Activated CD4-positive, alpha-beta T cell treated with anti-CD3 and anti-CD28 coated beads for 36 hours (primary cell): ENCODE measurements at places on chromosomes 4 and X.
A peak's percentile ranks its signal among the peaks of the same experiment; 100 is the strongest.

DNA sequence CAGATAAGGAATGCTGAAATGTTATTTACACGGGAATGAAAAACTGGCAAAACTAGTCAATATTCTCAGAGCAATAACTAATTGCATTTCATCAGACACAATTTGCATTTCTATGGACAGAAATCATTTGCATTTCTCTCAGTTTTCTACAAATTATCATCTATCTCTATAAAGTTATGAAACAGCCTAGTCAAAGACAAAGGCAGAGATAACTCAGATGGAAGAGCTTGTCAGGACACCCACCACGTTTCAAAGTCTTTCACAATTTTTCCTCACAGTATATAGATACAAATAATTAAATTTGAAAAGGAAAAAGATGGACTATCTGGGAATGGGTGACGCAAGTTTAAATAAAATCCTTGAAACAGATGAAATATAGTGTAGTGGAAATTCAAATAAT is 230.8 kb downstream of the GASK1B start:
- DNase-seq: no peak

- DNase-seq: no peak
These were observed 376.5 kb upstream of the MAD2L1 start for GRCh38 chr4:120443116-120443515.

- no peak for DNase-seq
These were observed 9.2 kb downstream of the PWWP3B start for GRCh38 chrX:106177106-106177981.

GRCh38 chr4:9891056-9891455 is 109.6 kb downstream of the DRD5 start:
- no peak for DNase-seq

- DNase-seq: no peak
These were observed 46.7 kb downstream of the DTHD1 start for GRCh38 chr4:36328130-36328529.

GRCh38 chr4:83362492-83363329 is 28.1 kb upstream of the HPSE start:
- no peak for DNase-seq

GRCh38 chr4:78592088-78592783 is 40.7 kb downstream of the ANXA3 start:
- DNase-seq: peak; percentile 29

GRCh38 chr4:122163767-122164166 is 11.6 kb downstream of the BLTP1 start:
- no peak for DNase-seq

- DNase-seq: peak; percentile 46
These were observed 6.8 kb upstream of the ANOS1 start for GRCh38 chrX:8738588-8739189.

DNA sequence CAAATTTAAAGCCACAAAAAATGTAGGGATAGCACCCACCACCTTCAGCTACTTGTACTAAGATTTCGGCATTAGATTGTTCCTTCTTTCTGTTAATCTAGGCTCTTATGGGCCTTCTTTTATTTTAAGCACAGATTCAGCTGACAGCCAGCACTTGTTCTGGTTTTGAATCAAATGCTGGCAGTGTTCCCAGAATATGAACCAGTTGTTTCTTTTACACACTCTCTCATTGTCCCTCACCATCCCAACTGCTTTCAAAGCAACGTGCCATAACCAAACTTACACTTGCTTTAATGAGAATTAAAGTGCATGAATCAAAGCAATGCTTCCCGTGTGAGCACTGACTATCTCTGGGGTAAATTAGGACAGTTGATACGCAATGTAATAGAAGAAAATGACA is 744.5 kb upstream of the FAM241A start:
- DNase-seq: no peak

DNA sequence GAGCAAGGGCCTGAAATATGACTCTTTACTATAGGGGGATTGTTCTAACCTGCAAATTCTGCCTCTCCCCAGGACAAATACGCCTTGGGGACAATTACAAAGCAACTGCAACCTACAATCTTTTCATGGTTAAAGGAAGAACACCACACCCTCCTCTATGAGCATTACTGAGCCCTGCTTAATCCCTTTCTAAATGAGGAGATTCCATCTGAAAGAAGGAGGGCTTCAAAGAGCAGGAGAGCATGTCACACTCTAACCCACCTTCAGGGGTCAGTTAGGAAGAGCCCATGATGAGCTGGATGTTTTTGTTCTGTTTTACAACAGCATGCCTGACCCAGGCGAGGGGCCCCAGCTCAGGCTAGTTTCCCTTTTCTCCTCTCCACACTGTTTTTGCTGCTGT is 134.0 kb upstream of the ANXA3 start:
- DNase-seq: no peak

GRCh38 chr4:173765751-173766150 is 235.7 kb upstream of the HAND2 start:
- DNase-seq: no peak

DNA sequence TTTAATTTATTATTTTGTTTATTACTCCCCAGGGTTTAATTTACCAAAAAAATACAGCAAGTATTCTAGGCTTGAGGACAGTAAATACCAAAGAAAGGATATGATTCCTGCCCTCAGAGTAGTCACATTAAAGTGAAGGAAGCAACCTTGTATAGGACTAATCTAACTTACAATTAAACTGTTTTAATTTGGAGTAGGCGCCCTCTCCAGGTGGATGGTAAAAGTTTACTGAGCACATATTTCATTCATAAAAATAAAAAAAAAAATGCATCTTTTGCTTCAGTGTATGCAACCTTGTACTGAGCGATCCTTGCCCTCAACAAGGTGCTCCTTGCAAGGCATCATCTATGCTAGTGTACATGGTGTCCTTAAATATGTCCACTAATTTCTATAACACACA is 72.0 kb upstream of the MAGEB16 start:
- DNase-seq: no peak

- DNase-seq: no peak
These were observed 343.5 kb downstream of the IDS start for GRCh38 chrX:149161435-149162088.

GRCh38 chr4:186839122-186840037 is 115.7 kb upstream of the FAT1 start:
- no peak for DNase-seq

DNA sequence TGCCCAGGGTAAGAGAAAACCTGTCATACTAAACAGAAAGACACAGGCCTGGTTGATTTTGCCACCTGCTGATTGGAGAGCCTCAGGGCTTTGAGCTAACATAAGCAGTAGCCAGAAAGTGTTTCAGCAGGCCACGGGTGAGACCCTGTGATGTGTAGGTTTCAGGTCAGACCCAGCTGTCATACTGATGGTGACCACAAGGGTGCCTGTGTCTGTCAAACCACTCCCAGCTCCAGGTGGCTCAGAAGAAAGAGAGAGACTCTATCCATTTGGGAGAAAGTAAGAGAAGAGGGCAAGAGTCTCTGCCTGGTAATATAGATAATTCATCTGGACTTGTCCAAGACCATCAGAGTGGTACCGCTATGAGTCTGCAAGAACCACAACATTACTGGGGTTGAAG is 72.8 kb upstream of the NLRP2B start:
- DNase-seq: peak; percentile 5

- no peak for DNase-seq
These were observed 2.0 kb downstream of the NDST3 start for GRCh38 chr4:118036336-118036735.

DNA sequence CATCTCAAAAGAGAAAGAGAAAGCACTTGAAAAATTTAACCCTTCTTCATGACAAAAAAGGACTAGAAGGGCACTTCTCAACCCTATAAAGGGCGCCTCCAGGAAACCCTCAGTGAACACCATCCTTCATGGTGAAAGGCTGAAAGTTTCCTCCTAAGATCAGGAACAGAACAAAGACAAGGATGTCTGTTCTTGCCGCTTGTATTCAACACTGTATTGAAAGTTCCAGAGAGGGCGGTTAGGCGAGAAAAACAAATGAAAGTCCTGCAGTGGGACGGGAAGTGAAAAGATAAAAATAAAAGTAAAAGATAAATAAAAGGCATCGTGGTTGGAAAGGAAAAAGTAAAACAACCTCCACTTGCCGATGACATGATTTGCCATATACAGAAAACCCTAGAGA is 50.9 kb downstream of the RNF212 start:
- no peak for DNase-seq

GRCh38 chrX:107324493-107325310 is 118.3 kb downstream of the DNAAF6 start:
- DNase-seq: peak; percentile 34

- no peak for DNase-seq
These were observed 313.0 kb downstream of the DCTD start for GRCh38 chr4:182604161-182604622.

DNA sequence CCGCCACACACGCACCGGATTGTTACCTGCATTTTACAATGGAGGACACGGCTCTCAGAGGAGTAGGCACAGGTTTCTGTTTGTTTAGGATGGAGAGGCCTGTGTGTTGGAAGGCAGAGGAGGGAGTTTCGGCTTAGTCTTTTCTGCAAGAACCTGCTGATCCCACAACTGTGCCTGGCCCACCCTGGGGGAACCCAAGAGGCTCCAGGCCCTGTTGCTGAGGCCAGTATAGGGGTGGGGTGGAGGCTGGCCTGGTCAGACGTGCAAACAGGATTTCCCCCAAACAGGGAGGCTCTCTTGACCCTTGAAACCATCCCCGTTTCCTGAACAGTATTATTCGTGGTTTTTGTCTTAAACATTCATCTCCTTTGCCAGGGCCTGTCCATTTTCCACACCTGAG is 772 bp upstream of the SLC49A3 start:
- DNase-seq: no peak

DNA sequence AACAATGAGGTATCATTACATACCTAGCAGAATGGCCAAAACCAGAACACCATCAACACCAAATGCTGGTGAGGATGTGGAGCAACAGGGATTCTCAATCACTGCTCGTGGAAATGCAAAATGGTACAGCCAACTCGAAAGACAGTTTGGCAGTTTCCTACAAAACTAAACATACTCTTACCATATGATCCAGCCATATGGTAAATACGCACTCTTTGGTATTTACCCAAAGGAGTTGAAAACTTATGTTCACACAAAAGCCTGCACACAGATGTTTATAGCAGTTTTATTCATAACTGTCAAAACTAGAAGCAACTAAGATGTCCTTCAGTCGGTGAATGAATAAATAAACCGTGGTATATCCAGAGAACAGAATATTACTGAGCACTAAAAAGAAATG is 7.8 kb downstream of the CASP3 start:
- DNase-seq: no peak

DNA sequence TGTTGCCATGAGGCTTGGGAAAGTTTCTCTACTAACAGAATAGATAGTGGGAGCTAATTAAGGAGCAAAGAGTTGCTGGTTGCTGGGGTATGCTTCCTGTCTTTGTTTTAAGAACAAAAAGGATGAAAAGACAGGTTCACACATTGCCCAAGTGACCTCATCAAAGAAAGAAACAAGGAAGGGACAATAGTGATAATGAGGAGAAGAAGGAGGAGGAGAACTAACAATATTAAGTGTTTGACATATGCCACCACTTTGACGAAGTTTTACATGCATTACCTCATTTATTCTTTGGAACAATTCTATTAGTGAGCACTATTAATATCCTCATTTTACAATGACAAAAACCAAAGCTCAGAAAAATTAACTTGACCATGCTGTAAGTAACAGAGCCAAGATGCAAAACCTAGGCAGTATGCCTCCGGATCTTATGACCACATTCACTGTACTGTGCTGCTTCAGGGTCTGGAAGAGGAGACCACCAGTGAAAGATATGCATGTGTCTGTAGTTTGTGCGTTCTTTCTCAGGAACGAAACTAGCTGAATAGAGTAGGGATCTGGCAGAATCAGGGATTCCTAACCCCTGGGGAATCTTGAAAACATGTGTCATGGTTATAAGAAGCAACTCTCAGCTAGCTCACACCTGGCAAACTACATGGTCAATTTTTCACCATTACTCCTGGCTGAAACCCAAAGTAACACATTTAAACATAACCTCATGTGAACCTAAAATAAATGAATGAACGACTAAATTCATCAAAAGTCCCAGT is 83.8 kb downstream of the MOSPD2 start:
- DNase-seq: no peak

- no peak for DNase-seq
These were observed 56.6 kb downstream of the SPRY1 start for GRCh38 chr4:123453061-123453680.

GRCh38 chr4:63757929-63758328 is 651.3 kb downstream of the TECRL start:
- no peak for DNase-seq

DNA sequence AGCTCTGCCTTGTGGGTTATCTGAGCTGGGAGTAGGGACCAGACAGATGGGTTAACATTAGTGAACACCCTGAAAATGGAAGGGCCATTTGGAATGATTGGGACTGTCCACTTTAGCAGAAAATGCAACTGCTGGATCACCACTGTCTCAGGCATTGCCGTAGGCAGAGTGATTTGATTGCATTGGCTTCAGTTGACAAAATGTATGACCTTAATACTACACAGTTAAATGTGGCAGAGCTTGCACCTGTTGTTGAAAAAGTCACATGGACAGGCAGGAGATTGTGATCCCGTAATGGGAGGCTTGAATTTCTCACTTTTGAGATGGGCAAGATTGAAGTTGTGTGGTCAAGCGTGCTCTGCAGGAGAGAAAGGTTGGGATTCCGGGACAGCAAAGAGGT is 166.5 kb upstream of the PUDP start:
- DNase-seq: no peak

DNA sequence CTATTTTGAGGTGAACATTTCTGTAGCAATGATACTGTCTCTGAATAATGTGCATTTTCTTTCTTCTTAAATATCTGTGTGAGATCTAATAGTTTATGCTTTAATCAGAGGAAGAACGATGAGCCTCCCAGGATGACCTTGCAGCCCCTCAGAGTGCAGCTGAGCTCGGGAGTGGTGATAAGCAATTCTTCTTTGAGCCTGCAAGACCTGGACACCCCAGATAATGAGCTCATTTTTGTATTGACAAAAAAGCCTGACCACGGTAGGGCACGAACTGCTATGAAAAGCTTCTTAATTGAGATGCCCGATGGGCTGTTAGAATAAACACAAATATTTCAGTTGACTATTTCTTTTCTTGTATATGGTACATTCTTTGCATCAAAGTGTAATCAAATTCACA is 105.0 kb upstream of the ANXA3 start:
- DNase-seq: no peak

DNA sequence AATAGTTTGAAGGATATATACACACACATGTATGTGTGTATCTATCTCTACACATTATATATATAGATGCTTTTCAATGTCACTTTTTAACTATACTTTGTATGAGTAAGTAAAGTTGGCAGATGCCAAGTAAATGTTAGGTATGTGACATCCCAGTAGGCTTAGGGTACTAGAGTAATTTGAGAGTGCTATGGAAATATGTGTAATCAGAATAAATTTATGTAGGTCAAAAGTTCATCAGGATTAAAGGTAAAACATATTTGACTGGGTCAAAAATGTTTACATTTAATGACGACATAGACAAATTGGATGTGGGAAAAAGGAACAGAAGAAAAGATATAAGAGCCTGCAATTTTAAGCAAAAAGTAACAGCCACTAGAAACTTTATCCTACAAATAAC is 588.8 kb downstream of the ANKRD50 start:
- DNase-seq: no peak
